ENCODE measurements at places on chromosomes 11 and 22. TPM values are rescaled to one million over a fixed set of nuclear protein-coding genes. Genes with fewer than 3 reads are reported as not detected.

Gene OR2D2
- total RNA-seq = 0.29 TPM

Gene FOLR3
- total RNA-seq = not detected

Gene TNNT3
- total RNA-seq = not detected

Gene FAM180B
- total RNA-seq = not detected

Gene SYT8
- not detected for total RNA-seq

Gene PATE4
- not detected for total RNA-seq

Gene MRGPRF
- total RNA-seq = 11.0 TPM

Gene TRIM66
- 3.1 TPM for total RNA-seq

Gene DNAJB7
- not detected for total RNA-seq

Gene SCGB1C1
- not detected for total RNA-seq

Gene KCNE3
- total RNA-seq = 3.5 TPM

Gene ARHGAP8
- total RNA-seq = 48.7 TPM

Gene CALCB
- total RNA-seq = 3.0 TPM

Gene FOLR2
- total RNA-seq = not detected

Gene APOBEC3G
- 2.0 TPM for total RNA-seq

Gene ZNF202
- total RNA-seq = 33.9 TPM

Gene FOLR1
- 0.55 TPM for total RNA-seq

Gene PAX6
- total RNA-seq = 0.30 TPM

Gene ACTN3
- total RNA-seq = 28.2 TPM

Gene ARRB1
- 31.8 TPM for total RNA-seq

Gene PGGHG
- 60.7 TPM for total RNA-seq

Gene KCNC1
- 0.26 TPM for total RNA-seq

Gene OR8G5
- not detected for total RNA-seq

Gene MFNG
- total RNA-seq = 1.7 TPM

Gene BDNF
- total RNA-seq = 5.4 TPM

Gene BEST1
- total RNA-seq = 0.23 TPM

Gene CCDC88B
- total RNA-seq = 11.2 TPM

Gene TSSK2
- total RNA-seq = not detected

Gene OR2AG1
- not detected for total RNA-seq

Gene TMEM191B
- 1.2 TPM for total RNA-seq

Gene SYCE3
- total RNA-seq = not detected

Gene MS4A3
- total RNA-seq = not detected

Measured in H1 (cell line).